ENCODE measurements at places on chromosomes 12 and 14.

- no peak for DNase-seq
These were observed 83.1 kb downstream of the ARL6IP4 start for GRCh38 chr12:123063535-123063934.

DNA sequence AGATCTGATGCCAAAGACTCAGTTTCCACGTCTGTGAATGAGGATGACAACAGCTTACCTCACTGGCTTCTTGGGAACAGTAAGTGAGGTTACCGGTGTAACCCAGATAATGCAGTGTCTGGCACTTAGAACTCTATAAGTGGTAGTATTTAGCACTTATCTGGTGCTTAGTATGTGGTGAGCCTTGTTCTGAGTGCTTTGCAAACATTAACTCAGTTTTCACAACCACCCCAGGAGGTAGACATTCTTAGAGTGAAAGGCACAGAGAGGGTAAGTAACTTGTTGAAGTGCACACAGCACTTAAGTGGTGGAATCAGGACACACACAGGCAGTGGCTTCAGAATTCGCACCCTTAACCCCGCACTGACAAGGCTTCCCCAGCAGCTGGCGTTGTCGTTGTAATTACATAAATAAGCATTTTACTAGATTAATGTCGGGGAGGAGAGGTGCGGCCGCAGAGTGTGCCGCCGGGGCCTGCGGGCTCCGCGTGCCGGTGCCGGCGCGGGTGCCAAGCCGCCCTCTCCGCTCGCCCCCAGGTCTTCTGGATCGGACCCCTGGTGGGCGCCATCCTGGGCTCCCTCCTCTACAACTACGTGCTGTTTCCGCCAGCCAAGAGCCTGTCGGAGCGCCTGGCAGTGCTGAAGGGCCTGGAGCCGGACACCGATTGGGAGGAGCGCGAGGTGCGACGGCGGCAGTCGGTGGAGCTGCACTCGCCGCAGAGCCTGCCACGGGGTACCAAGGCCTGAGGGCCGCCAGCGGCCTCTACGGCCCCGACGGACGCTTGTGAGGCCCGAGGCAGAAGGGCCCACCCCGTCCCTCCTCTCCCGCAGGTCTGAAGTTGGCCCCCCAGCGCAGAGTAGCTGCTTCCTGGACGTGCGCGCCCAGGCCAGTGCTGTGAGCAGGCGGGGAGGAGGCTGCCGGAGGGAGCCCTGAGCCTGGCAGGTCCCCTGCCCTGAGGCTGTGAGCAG, 4.6 kb downstream of the AQP2 start:
- DNase-seq: no peak

- no peak for DNase-seq
These were observed 2.8 kb downstream of the MGAT2 start for GRCh38 chr14:49623387-49623786.

DNA sequence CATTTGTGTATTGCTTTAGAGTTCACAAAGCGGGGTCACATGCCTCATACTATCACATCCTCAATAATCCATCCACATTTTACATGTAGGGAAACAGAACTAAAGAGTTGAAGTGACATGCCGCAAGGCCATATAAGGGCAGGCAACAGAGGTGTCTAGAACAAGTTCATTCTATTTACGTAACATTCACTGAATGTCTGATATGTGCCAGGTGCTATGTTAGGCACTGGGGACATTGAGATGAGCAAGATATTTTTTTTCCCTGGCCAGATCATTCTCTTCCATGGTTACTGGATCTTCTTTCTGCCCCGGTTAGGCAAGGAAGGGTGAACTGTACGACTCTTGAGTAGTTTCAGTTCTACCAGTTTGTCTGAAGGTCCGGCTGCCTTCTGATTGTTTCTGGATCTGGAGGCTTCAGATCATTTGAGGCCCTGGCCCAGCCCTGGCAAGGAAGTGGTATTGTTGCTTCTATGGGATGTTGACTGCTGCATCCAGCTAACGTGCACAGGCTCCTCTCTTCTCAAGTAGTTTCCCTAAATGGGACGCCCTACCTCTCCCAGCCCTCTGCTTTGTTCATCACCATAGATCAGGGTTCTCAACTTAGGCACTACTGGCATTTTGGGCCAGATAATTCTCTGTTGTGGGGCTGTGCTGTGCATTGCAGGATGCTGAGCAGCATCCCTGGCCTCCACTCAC, 12.1 kb downstream of the GPATCH2L start:
- no peak for DNase-seq

DNA sequence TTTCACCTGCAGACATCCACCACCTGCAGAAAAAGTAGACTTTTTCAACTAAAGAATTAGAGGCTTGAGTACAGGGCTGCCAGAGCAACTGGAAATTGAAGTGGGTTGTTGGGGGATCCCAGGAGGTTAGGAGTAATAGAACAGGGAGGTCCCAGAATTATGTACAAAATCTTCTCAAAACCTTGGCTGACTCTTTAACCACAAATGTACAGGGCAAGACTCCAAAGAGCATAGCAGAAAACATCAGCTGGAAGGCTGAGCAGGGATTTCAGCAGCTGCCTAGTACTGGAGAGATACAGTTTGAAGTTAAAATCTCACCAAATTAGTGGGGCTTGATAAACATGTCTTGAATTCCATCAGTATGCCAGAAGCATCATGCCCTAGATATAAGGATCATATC, 191.6 kb downstream of the CRADD start:
- DNase-seq: no peak

GRCh38 chr14:100715332-100715731, 11.4 kb upstream of the DLK1 start:
- no peak for DNase-seq

GRCh38 chr12:51759175-51759574, 89.3 kb downstream of the FIGNL2 start:
- no peak for DNase-seq

DNA sequence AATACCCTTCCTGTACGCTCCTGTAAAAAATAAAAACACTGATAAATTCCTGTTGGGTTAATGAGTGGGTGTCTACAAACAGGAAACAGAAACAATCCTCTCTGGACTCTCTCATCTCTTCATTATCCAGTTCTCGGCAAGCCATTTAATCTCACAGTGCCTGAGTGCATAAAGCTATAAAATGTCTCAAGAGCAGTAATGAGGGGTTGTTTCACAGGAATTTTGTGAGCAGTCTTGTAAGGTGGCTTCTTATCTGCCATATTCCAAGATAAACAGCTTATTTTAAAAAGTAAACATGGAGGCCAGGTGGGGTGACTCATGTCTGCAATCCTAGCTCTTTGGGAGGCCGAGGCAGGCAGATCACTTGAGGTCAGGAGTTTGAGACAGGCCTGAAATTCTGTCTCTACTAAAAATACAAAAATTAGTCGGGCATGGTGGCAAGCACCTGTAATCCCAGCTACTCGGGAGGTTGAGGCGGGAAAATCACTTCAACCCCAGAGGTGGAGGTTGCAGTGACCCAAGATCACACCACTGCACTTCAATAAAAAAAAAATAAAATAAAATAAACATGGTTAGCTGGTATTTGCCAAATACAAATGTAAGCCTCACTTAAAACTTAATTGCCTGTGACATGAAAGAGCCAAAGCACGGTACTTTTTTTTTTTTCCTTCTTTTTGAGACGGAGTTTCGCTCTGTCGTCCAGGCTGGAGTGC, 54.0 kb downstream of the CLIP1 start:
- no peak for DNase-seq

- no peak for DNase-seq
These were observed 762 bp downstream of the PPP2R5E start for GRCh38 chr14:63542231-63542999.

GRCh38 chr14:39319381-39319780, 85.7 kb downstream of the MIA2 start:
- no peak for DNase-seq

DNA sequence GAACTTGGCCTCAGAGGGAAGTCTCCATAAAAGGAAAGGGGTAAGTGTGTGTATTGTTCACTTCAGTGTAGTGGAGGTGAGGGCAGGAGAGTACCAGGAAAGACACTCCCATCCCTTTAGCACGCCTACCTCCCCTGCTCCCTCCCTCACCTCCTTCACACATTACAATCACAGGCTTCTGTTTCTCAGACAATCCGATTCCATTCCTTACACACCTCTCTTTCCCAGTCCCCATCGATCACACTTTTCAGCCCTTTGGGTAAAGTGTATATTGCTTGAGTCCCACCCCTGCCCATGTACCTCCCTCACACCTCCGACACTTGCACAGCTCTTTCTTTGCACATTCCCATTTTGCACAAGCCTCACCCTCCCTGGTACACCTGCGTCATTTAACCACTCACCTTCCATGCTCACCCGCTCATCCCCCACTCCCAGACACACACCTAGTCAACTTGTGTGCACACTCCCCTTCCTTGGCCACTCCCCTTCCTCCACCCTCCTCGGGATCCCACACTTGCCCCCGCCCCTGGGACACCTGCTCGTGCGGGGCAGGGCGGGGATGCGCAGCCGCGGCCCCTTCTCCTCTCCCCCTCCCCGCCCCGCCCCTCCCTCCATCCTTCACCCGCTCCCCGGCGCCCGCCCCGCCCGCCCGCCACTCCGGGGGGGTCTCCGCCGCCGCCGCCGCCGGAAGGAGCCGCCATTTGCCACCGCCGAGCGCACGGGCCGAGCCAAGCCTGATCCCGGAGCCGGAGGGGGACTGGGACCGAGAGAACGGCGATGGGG, at the start of gene MARCHF9:
Gene MARCHF9, plus strand, starts transcription at position 693 of the 783 bp plus-strand sequence. CDS start 426 bp downstream, outside the sequence.
- peak; percentile 71 for DNase-seq

GRCh38 chr14:67232066-67232465, 9.2 kb upstream of the PALS1 start:
- DNase-seq: no peak

DNA sequence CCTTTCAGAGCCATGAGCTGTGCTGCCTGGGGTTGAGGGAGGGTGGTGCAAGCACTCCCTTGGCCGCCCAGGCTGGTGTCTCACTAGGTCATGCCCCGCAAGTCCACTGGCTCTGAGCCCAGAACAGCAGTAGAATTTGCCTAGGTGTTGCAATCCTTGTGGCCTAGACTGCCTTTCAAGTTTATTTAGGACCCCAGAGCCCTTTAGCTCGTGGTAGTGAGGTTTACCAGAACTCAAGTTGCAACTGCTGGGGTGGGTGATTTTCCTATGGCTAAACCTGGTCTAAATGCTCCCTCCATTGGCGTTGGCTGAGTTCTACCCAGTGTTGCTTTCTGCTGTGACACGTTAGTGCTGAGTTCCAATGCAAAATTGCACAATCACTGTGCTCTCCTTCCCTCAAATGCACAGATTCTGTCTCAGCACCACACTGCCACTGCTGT, 287.2 kb downstream of the BCAT1 start:
- peak; percentile 40 for DNase-seq

GRCh38 chr12:93740751-93741150, 63.6 kb downstream of the CRADD start:
- DNase-seq: no peak

- no peak for DNase-seq
These were observed 831 bp upstream of the RPS6KA5 start for GRCh38 chr14:91061056-91061887.

DNA sequence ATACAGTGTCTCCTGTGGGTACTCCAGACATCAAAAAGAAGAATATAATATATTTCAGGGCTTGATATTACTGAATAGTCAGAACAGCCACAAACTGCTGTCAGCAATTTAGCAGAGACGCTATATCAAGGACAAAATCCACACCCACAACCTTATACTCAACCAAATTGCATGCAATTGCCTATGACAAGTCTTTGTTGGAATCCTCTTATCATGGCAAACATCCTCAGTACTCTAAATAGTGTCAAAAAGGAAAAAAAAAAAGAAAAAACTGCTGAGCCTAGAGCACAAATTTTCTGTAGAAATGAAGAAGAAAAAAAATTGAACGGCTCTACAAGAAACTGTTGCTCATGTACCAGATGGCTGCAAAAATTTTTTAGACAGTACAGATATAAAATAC, 485.7 kb downstream of the TMTC2 start:
- no peak for DNase-seq

DNA sequence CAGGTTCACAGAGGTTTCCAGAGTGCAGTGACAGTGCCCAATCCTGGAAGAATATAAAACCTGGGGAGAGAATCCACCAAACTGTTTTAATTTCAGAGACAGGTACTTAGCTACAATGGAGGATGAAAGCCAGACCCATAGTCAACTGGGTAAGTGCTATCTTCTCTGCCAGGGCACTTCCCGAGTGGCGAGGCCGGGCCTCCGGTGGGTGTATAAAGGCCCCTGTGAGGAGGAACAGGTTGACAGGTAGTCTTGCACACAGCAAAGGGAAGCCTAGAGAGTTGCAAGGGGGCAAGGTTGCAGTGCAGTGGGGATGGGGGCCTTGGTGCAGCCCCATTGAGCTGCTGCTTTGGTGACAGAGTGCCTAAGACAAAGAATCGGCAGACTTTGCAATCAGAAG, 130.7 kb downstream of the SLC38A6 start:
- no peak for DNase-seq

GRCh38 chr14:102462391-102462790, 47.2 kb downstream of the ANKRD9 start:
- no peak for DNase-seq

DNA sequence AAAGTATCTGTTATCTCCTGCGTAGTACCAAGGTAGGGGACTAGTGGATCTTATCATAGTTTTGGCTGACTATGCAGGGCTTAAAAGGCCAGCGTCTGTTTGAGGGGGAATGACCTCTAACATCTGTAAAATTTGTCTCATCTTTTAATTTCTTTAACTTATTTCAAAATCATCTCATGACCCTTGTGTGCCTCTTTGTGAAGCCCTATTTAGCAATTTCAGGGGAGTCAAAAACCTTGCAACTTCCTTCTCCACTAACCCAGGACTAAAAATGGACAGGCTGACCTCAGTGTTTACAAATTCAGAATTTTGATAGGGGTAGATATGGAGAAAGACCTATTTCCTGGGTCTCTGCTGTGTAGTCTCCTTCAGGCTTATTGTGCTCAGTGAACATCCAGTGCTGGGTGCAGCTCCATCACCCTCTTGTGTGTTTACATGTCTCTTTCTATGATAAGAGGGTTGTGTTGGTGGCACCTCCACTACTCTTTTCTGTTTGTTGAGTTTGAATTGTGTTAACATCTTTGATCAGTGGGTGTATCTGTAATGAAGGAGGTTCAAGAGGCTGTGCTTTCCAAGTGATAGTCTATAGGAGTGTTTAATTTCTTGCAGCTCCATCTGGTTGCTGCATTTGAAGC, 14.3 kb downstream of the NECAP1 start:
- no peak for DNase-seq

Data from left ventricle myocardium superior (tissue), 1 donor.